CD4-positive, alpha-beta T cell treated with Interleukin-6 for 4 hours (primary cell): ENCODE measurements at places on chromosomes 4 and X.

DNA sequence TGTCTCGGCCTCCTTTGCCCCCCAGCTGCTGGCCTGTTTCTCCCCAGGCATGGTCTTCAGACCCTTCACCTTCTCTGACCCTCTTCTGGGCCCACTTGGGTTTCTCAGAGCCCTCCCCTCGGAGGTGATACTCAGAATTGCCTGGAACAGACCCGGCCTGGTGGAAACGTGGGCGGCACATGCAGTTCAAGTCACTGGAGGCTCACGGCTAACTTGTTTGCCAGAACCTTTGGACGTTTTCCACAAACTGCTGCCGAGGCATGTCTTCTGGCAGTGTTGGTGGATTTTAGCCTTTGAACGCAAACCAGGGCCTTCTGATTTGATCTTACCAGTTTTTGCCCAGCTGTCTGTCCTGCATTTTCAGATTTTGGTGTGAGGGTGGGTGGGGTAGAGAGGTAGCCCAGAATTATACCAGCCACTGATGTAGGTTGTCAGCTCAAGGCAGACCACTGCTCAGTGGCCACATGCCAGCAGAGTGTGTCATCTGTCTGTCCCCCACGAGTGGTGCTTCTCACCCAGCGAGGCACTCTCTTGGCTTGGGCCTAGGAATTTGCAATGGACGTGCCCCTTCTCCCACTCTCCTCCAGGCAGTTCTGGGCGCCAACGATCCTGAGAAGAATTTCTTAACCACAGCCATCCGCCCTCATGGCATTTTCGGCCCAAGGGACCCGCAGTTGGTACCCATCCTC, 32.5 kb upstream of the ZNF185 start:
- no peak for DNase-seq

DNA sequence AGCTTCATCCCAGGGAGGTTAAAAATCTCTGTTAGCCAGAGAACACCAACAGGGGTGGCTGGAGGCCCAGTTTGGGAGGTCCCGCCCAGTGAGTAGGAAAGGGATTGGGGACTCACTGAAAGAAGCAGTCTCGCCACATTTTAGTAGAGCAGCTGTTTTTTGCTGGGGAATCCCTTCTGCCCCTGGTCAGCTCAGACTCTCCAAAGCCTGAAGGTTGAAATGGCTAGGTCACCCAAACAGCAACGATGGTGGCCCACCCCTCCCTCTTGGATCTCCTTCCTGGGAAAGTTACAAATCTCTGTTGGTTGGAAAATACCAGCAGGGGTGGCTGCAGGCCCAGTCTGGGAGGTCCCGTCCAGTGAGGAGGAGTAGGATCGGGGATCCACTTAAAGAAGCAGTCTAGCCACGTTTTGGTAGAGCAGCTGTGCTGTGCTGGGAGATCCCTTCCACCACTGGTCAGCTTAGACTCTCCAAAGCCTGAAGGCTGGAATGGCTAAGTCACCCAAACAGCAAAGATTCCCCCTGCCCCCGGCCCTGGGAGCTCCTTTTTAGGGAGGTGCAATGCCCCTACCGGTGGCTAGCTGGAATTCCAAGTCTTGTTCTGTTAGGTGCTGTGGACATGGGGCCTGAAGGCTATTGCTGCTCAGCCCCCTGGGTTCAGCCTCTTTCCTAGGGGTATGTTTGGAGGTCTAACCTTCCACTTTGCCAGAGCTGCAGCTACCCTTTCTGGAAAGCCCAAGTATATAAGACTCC, 40.0 kb upstream of the TEX13A start:
- no peak for DNase-seq

DNA sequence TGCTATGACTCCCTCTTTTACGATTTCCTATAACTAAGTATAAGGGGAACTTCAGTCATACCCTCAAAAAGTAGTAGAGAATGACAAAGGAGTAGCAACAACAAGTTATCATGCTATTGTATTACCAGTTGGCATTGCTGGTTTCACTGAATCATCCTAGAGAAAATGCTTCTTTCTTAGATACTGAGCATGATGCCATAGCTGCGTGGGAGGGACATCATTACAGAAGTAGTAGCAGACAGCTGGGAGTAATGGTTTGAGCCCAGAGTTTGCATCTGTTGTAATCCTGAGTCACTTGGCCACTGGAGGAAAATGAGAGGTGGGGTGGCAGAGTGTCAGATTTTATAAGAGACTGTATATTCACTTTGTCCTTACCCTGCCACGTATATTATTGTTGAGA, 38.6 kb downstream of the MTMR1 start:
- no peak for DNase-seq

DNA sequence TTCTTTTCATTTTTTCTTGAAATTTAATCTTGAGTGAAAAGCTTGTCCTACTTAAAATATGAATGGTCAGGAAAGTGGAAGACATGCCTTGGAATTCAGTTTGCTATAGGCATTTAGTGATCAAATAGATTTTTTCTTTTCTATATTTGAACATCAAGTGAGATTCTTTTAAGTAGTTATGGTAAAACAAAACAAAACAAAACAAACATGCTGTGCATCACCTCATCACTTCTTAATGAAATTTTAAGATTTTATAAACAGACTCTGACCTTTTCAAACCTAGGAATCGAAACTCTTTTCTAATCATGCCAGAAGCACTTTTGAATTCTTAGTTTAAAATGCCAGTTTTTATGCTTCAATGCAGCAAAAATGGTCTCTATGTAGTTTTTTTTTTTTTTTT, 62.8 kb downstream of the CNKSR2 start:
- no peak for DNase-seq

GRCh38 chrX:103343105-103343504, 13.1 kb downstream of the TCEAL7 start:
- DNase-seq, result peak; percentile 57

DNA sequence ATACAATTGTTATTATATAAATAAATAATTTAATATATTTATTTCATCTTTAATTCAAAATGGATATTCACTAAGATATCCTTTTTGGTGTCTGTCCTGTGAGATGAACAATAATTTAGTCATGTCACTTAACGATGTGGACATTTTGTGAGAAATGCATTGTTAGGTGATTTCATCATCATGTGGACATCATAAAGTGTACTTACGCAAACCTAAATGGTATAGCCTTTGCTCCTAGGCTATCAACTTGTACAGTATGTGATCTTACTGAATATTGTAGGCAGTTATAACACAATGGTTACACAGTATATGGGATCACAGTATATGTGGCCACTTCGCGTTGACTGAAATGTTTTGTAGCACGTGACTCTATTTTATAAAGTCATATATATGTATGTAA, 20.2 kb upstream of the CHRNA9 start:
- DNase-seq, result no peak

- no peak for DNase-seq
Measured at GRCh38 chr4:141646969-141647368, 10.6 kb downstream of the IL15 start.

DNA sequence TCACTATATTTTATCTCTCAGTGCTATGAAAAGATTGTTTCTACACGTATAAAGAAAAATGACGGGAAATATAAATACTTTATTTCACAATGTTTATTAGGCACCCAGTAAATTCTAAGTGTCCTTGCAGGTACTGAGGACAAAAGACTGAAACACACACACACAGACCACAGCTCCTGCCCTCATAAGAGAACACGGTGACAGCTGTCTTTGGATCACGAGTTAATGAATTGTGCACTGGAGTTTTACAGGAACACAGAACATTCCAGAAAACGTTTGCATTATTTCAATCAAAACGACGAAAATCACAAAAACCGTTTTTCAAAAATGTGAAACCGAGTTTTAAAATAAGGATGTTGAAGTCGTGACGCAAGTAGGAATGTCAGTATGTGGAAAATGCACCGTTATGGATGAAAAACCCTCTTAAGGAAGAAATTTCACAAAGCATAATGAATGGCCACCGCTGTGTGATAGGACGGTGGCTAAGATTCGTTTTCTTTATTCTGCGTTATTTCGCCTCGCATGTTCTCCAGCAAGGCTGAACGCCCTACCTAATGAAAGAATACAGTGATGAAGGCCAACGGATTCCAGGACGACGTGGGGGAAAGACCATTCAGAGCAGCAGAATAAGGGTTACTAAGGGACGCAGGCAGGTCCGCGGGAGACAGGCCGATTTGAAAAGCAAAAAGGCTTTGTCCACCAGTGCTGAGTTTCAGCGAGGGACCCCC, 24.2 kb downstream of the FAM156A start:
- DNase-seq, result no peak

- no peak for DNase-seq
Measured at GRCh38 chr4:113434247-113434587, 327.3 kb downstream of the CAMK2D start.

- no peak for DNase-seq
Measured at GRCh38 chrX:45689971-45690370, 489.3 kb upstream of the DIPK2B start.

- DNase-seq, result no peak
Measured at GRCh38 chrX:124250835-124251437, 81.5 kb upstream of the TEX13D start.

DNA sequence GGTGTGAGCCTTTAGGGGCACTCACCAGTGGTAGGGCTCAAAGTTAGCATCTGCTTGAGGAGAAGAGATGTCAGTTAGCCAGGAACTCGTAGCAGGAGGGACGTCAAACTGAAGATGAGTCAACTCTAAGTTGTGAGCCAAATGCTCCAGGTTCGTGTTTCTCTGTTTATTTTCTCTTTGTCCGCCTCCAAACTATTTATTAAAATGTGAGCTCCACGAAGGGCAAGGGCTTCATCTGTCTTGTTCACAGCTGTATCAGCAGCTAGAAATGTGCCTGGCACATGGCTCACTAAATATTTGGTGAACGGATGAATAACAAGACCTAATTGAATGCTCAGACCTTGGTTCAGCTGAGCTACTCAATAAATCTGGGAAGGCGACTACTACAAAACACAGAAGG, 248.9 kb downstream of the BCOR start:
- DNase-seq, result no peak

DNA sequence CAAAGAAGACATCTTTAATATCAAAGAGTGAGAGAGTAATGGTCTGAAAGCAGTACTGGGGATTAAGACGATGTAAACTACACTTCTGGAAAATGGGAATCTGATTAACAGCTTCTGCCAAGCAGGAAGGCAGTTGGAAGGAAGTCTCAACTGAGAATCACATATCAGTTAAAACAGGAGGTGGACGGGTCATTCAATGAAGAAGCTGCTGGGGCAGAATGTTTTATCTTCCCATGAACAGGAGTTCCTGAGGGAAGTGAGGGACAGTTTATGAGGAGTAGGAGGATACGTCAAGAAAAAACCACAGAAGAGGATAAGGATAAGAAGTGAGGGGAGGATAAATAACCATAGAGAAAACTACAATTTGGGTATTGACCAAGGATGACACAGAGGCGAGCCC, 38.7 kb upstream of the MAGEA10 start:
- no peak for DNase-seq

- DNase-seq, result no peak
Measured at GRCh38 chr4:138193963-138194362, 48.2 kb downstream of the SLC7A11 start.

GRCh38 chr4:75908555-75908954, 6.3 kb upstream of the PPEF2 start:
- no peak for DNase-seq

GRCh38 chrX:54213603-54214002, 30.5 kb upstream of the FAM120C start:
- DNase-seq, result no peak

DNA sequence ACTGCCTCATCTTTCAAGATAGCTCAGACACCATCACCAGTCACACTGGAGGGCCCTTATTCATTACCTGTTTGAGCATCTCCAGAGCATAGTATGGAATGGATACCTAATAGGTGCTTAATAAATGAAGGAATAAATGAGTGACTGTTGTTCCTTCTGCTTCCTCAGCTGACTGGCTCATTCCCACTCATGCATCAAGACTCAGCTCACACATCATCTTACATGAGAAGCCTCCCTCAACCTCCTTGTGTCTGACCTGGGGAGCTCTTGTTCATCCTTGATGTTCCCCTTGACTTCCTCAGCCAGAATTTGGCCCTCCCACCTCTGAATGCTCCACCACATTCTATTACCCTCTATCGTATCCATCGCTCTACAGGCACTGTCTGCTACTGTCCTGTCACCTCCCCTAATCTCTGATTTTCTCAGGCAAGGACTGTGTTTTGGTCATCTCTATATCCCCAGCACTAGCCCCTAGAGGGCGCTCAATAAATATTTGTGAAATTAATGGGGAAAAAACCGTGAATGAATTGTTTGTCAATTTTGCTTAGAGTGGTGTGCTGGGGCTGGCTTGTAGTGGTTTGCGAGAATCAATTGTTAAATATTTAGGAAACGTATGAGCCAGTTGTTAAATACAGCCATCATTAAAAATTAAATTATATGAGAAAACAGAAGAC, 88.3 kb downstream of the NHSL2 start:
- DNase-seq, result peak; percentile 58

- DNase-seq, result no peak
Measured at GRCh38 chr4:38226170-38226569, 266.0 kb downstream of the PTTG2 start.

GRCh38 chrX:129549124-129549523, 9.1 kb downstream of the OCRL start:
- DNase-seq, result no peak

DNA sequence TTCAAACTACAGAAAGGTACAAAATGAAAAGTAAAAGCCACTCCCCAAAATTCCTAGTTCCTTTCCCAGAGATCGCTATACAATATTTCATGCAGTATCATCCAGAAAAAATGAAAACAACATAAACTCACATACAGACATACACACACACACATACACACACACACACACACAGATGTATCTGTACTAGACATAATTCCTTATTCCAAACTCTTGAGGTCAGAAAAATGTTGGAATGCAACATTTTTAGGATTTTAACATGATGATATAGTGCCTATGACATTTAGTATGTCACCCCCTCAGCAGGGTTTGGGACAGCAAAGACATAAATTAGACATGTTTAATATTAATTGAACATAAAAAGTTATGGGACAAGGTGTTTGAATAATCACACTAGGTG, 73.4 kb upstream of the LHFPL1 start:
- no peak for DNase-seq

- no peak for DNase-seq
Measured at GRCh38 chr4:152363086-152363485, 172.8 kb downstream of the FBXW7 start.
